ENCODE measurements at places on chromosomes 7 and 10.

DNA sequence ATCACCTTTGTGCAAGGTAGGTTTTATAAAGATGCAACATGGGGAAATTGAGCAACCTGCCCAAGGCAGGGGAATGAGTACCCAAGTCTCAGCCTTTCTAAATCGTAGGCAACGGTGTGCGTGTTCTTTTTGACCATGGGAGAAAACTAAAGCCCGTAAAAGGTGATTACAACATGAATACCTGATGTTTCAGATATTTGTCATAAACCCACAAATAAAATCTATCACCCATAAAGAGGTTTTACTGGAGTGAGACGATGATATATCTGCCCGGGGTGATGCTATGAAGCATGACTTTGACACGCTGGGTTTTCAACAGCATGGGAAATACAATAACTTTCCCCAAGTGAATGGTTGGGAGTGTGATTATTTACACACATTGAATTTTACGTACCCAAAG lies 406.3 kb upstream of the KLF6 start:
- DNase-seq: no peak

DNA sequence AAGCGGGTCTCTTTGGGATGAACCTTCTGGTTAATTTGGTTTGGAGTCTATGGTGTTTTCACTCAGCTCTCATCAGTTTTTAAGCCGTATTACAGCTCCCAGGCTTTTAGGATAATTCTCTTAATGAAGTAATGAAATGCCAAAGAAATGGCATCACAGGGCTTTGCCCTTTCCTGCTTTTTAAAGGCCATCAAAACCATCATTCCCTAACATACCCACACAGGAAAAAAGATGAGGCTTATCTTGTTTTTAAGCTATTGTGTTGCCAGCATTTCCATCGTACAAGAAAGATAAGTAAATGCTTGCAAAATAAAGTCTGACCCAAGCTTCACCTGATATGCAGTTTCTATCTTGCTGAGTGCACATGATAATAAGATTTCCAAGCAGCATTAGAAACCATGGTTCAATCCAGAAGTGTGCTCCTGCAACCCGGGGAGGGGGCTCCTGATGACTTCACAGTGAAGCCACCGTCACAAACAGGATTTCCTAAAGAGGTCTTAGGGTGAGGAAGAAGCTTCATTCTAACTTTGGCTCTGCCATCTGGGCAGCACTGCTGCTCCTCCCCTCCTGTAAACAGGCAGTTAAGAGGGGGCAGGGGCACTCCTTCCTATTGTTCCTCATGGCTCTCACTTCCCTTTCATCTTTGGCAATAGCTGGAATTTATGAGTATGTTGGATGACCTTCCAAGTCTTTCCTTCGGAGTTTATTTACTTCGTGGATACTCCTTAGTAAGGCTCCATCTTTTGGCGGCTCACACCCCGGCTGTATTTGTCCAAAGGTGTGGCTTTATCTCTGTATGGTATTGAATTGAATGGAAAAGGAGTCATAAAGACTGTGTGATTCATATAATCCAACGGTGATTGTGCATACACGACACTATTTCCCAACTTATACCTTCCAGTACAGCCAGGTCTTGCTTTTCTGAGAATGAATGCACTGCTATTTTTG lies 55.2 kb upstream of the FAM133B start:
- DNase-seq: peak; percentile 66

DNA sequence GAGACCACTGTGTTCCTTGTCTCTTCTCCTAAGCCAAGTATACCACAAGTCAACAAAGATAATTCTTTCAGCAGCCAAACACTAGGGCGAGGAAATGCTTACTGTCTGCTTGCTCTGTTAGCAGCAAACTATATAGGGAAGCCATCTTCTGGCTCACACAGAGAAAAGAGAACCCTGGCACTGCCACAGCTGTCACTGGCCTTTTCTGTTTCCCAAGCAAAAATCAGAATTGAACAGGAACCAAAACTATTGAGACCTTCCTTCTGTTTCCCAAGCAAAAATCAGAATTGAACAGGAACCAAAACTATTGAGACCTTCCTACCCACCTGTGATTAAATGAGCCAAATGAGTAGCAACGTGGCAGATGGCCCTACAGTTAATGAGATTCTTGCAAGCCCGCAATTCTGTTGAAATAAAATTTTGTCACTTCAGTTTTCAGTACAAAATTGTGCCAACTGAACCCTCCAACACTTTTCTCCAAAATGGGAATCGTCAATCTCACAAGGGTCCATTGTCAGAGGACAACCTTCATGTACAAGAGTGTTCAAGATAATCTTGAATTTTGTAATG lies 54.5 kb downstream of the LRRTM3 start:
- peak; percentile 15 for DNase-seq

GRCh38 chr10:133335246-133336117 lies 1.2 kb downstream of the CALY start:
- peak; percentile 85 for DNase-seq

GRCh38 chr10:101063548-101064414 lies 2.0 kb downstream of the KAZALD1 start:
- DNase-seq: no peak

DNA sequence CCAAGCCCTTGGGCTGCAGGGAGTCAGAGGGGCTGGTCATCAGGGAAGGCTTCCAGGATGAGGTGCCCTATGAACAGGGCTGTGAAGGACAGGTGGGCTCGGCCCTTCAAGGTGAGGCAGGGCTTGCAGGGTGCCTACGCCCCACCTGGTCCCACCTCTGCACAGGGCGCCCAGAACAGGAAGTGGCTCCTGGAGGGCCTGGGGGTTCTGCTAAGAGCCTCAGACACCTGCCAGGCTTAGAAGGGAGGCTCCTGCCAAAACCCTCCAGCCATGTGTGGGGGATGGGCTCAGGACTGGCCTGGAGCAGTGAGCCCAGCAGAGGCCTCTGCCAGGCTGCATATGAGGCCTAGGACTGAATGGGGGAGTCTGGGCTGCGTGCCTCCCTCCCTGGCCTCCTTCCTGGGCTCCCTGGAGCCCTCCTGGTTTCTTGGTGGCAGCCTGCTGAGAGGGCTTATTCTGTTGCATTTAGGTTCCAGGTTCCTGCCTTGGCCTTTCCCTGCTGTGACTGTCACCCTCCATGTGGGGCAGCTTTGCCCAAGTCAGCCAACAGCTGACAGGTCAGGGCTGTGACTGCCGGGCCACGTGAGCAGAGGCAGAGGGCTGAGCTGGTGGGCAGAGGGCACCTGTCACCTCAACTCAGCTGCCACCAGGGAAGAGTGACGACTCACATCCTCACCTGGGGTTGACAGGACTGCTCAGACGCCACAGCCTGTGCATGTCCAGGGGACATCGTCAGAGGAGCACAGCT lies 45.2 kb upstream of the MSMB start:
- DNase-seq: peak; percentile 7

DNA sequence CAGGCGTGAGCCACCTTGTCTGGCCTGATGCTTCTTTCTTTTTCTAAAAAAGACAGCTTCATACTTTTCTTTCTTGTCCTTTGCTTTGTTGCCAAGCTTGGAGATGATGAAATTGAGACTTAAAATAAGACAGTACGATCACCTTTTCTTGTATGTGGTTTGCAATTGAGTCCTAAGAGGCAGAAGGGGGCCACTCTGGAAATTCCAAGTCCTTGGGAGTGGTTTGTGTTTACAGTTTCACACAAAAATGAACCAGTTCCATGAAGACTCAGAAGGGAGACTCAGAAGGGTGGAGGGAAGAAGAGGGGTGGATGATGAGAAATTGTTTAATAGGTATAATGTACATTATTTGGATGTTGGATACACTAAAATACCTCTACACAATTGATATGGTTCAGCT lies 70.7 kb upstream of the TNS3 start:
- no peak for DNase-seq

DNA sequence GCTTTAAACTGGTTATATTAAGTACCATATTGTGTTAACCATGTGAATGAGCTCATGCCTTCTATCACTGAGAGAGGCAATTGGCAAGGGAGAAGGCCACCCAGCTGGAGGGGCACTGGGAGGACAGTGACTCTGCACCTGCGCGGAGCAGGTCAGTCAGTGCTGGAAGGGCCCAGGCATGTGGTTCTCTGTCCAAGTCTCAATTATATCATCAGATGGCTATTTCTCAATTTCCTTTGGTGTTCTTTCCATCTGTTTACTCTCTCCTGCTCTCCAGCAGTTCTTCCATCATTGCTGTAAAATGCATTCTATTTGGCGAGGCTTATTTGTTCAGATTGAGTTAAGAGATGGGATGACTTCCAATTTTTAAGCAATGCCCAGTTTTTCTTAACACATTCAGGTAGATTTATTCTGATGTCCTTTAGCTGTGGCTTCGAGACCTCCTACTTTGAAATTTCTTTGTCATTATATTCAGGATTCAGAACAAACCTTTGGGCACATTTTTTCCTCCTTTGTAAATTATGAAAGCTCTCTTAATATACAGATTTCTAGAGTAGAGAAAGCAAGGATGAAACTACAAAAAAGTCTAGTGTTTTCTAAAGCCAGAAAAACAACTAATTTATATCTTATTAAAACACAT lies 159.3 kb downstream of the BMPER start:
- peak; percentile 92 for DNase-seq

DNA sequence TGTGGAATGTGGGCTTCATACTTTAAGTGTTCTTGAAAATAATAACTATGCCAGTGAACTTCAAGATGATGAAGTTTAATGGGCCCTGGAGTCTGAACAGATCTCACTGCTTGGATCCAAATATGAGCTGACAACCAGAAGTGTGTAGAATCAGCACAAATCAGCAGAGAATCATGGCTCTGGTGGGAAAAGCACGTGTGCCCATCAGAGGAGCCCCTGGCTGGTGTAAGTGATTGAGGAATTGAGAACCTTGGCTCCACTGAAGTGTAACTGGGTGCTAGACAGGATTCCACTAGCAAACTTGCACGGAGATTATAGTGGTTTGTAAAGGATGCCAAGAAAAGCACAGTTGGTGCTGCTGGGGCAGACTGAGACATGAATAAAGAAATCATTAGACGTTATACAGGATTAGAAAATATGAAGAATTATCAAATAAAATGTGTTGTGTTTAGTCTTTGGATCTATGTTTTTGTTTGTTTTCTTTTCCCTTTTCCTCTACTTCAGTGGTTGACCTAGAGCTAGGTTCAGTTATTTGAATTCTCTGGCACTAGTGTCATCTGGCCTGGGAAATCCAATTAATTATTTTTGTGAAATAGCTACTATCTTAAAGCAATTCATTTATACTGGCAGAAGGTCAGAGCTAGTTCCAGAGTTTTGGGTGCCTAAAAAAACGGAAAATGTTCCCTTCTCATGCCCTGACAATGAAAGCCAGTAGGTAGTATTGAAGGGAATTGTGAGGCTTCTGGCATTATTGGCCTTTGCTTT lies 175.7 kb upstream of the MEOX2 start:
- peak; percentile 19 for DNase-seq

- DNase-seq: no peak
Observed at GRCh38 chr7:155541986-155542675, 4.2 kb downstream of the CNPY1 start.

GRCh38 chr7:92313055-92313454 lies 67.3 kb downstream of the ANKIB1 start:
- DNase-seq: no peak

DNA sequence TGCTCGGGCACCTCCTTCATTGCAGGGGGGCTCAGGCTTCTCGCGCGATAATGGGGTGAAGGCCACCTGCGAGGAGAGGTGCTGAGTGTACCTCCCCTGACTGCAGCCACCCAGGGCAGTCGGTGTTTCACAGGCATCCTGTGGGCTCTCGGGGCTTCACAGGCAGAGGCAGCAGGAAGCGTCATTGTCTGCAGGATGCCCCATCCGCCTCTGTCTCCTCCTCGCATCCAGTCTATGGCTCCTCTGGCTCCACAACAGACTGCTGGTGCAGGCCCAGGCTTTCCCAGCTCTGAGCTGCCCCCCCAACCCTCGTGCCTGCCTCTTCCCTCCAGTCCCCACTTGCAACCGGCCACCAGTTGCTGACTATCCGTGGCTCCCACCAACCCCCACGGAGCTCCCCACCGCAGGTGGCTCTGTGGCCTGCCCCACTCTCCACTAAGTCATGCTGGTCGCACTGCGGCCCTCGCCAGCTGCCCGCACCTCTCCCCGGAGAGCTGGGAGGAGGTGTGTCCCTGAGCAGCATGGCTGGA lies 36.5 kb downstream of the CAMK2B start:
- no peak for DNase-seq

DNA sequence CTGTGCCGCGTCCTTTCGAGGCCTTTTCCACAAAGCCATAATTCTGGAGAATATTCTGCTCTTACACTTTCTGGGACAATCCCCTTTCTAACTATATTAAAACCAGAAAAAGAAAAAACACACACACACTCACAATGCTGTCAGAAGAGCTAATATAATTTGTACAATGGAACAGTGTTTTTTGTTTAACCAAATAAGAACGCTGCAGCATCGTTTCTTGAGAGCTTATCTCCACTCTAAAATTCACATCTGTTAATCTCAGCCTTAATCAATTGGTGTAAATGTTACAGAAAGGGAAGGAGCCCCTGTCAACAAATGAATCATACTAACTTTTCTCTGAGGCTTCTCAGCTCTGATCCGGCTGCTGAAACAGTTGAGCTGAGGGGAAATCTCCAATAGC lies 123.9 kb downstream of the GALNT11 start:
- DNase-seq: no peak

- DNase-seq: no peak
Observed at GRCh38 chr7:132177708-132178401, 398.4 kb downstream of the PLXNA4 start.

- DNase-seq: no peak
Observed at GRCh38 chr10:35377050-35377728, 40.9 kb downstream of the CCNY start.

DNA sequence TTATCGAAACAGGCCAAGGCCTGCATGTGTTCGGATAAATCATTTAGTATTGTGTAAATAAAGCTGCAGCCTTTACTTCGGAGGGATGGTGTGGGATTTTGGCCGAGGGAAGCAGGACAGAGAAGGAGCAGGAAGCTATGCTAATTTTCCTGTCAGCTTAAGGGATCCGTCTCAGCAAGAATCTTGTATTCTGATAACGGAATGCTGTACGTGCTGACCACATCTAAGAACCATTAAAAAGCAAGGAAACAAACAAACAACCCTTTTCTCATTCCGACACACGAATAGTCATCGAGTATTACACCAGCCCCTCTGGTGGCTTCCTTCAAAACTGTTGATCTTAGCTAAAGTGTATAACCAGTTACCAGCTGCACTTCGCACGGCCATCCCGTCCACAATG lies 133.2 kb upstream of the TCF7L2 start:
- peak; percentile 60 for DNase-seq

DNA sequence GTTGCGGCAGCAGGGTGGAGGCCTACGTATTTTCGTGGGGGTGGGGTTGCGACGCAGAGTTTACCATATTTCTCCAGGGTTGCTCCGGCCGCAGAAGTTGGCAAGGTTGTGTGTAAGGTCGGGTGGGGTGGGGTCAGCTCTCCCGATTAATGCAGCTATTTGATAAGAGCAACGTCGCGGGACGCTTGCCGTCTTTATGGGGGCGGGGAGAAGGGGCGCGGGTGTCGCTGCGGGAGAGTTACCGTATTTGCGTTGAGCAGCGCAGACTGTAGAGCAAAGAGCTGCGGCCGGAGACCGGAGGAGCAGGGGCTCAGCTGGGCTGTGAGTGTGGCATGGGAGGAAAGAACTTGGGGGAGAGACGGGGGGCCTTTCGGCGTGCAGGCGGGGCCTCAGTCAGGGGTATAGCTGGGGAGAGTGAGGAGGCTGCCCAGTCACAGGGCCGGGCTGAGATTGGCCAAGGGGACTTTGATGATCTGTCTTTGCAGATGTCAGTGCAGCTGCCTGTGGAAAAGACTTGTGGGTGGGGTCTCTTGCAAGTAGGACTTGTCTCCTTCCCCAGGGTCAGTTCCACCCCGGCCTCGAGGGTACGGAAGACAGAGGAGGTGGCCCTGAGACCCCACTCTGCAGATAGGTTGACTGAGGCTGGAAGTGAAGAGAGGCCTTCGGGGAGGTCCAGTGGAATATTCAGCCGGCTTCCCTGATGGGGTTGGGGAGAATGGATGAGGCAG lies 26.6 kb downstream of the ZNF775 start:
- no peak for DNase-seq
